ENCODE measurements at places on chromosomes 2 and 18. TPM values are rescaled to one million over a fixed set of nuclear protein-coding genes. Genes with fewer than 3 reads are reported as not detected.

- DNase-seq, result no peak
- H3K27me3 ChIP-seq, result no peaks in the 10 kb centered on the region
- no peak overlapping the region for H3K4me3 ChIP-seq
- no peaks in the 10 kb centered on the region for H3K36me3 ChIP-seq
- no peaks in the 10 kb centered on the region for H3K4me1 ChIP-seq
- H3K27ac ChIP-seq, result no peak overlapping the region
Measured at GRCh38 chr18:41545091-41545888, 409.7 kb upstream of the PIK3C3 start.

GRCh38 chr2:134135793-134136192, 118.1 kb upstream of the MGAT5 start:
- H3K27me3 ChIP-seq, result peaks cover 5% of the 10 kb centered on the region
- no peak overlapping the region for H3K4me3 ChIP-seq
- DNase-seq, result no peak
- no peaks in the 10 kb centered on the region for H3K36me3 ChIP-seq

GRCh38 chr2:215594766-215595165, 158.9 kb upstream of the FN1 start:
- H3K27me3 ChIP-seq, result no peaks in the 10 kb centered on the region
- no peak overlapping the region for H3K4me3 ChIP-seq
- H3K27ac ChIP-seq, result no peak overlapping the region
- H3K36me3 ChIP-seq, result no peaks in the 10 kb centered on the region

INPP5D gene
- 18.7 TPM for total RNA-seq

SP3 gene
- total RNA-seq, result 47.9 TPM

ABCG5 gene
- not detected for total RNA-seq

KCNE4 gene
- total RNA-seq, result 2.0 TPM

GRCh38 chr2:95262896-95263542, 11.2 kb upstream of the PROM2 start:
- H3K27me3 ChIP-seq, result no peaks in the 10 kb centered on the region
- no peak overlapping the region for H3K27ac ChIP-seq
- no peaks in the 10 kb centered on the region for H3K4me1 ChIP-seq
- no peak overlapping the region for H3K4me3 ChIP-seq
- H3K36me3 ChIP-seq, result no peaks in the 10 kb centered on the region

- H3K27me3 ChIP-seq, result no peaks in the 10 kb centered on the region
- no peak overlapping the region for H3K27ac ChIP-seq
- no peaks in the 10 kb centered on the region for H3K36me3 ChIP-seq
- H3K4me3 ChIP-seq, result no peak overlapping the region
- DNase-seq, result no peak
- no peaks in the 10 kb centered on the region for H3K4me1 ChIP-seq
Measured at GRCh38 chr18:29188760-29189159, 1011.8 kb upstream of the CDH2 start.

DNA sequence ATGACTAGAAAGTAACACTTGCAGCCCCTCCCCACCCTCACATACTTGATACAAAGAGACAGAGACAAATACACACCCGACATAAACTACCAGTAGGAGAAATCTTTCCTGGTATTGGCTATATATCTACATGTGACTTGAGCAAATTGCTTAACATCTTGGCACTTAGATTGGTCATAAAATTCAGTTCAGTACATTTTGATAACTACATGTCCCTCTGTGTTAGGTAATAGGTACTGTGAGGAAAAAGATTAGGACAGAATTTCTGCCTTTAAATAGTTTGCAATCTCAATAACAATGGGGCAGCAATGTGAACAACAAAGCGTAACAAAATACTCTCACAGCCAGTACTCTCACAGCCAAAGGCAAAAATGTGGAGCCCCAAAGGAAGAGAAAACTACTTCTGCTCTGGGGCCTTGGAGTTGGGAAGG, 670.0 kb upstream of the ACVR2A start:
- H3K27ac ChIP-seq, result no peak overlapping the region
- H3K4me3 ChIP-seq, result no peak overlapping the region
- H3K4me1 ChIP-seq, result no peaks in the 10 kb centered on the region
- no peak for DNase-seq
- H3K36me3 ChIP-seq, result no peaks in the 10 kb centered on the region
- H3K27me3 ChIP-seq, result no peaks in the 10 kb centered on the region

GRCh38 chr2:54641988-54642387, 81.5 kb upstream of the EML6 start:
- H3K4me1 ChIP-seq, result peaks cover 7% of the 10 kb centered on the region
- H3K36me3 ChIP-seq, result peaks cover 2% of the 10 kb centered on the region
- H3K4me3 ChIP-seq, result no peak overlapping the region
- DNase-seq, result no peak

G6PC2 gene
- total RNA-seq, result not detected

- H3K4me1 ChIP-seq, result no peaks in the 10 kb centered on the region
- no peak overlapping the region for H3K27ac ChIP-seq
- DNase-seq, result no peak
- no peaks in the 10 kb centered on the region for H3K36me3 ChIP-seq
Measured at GRCh38 chr2:131966256-131966655, 195.5 kb downstream of the ANKRD30BL start.

DNA sequence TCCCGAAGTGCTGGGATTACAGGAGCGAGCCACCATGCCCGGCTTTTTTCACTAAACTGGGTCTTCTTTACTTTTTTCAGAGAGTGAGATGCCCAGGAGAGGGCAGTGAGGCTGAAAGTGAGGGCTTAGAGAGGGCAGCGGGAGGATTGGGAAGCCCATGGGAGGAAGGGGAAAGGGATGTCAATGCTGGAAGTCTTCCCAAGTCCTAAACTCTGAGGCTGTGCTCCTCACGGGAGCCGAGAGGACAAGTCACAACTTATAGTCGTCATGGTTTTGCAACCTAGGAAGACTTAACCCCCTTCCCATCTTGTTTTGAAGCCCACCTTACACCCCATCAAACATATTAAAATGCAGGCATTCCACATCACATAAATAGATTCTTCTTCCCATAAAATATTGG, 15.1 kb upstream of the MEP1B start:
- DNase-seq, result no peak
- no peak overlapping the region for H3K4me3 ChIP-seq
- H3K36me3 ChIP-seq, result no peaks in the 10 kb centered on the region
- no peaks in the 10 kb centered on the region for H3K27me3 ChIP-seq
- no peaks in the 10 kb centered on the region for H3K4me1 ChIP-seq

DNA sequence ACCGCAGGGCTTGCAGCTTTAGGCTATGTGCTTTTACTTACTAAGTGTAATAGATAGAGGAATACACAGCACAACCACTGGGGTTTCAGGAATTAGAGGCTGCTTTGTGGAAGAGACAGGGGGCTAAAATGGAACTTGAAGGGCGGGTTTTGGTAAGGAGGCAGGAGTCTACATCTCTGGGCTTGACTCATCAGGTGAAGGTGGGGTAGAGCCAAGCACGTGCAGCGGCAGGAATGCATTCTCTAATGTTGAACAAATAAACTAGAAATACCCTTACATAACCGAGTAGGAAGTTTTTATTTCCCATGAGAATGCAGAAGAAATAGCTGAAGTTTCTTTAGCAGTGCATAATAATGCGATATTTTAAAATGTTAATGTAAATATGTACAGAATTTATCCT, 673.8 kb upstream of the SALL3 start:
- no peak overlapping the region for H3K27ac ChIP-seq
- DNase-seq, result no peak
- H3K36me3 ChIP-seq, result no peaks in the 10 kb centered on the region

CENPA gene
- not detected for total RNA-seq
